Activated CD4-positive, alpha-beta T cell treated with anti-CD3 and anti-CD28 coated beads for 36 hours (primary cell): ENCODE measurements at places on chromosomes 2 and 18. TPM values are rescaled to one million over a fixed set of nuclear protein-coding genes. Genes with fewer than 3 reads are reported as not detected.
A peak's percentile ranks its signal among the peaks of the same experiment; 100 is the strongest.

- no peak overlapping the region for H3K27ac ChIP-seq
- H3K4me3 ChIP-seq, result no peak overlapping the region
- no peak for DNase-seq
- H3K36me3 ChIP-seq, result no peaks in the 10 kb centered on the region
- H3K27me3 ChIP-seq, result peaks cover 2% of the 10 kb centered on the region
- no peaks in the 10 kb centered on the region for H3K4me1 ChIP-seq
These were observed 173.1 kb downstream of the ANKRD30B start for GRCh38 chr18:14921031-14921430.

GRCh38 chr18:6482198-6482977 lies 67.7 kb upstream of the L3MBTL4 start:
- no peaks in the 10 kb centered on the region for H3K4me1 ChIP-seq
- no peaks in the 10 kb centered on the region for H3K36me3 ChIP-seq
- H3K4me3 ChIP-seq, result no peak overlapping the region
- DNase-seq, result peak; percentile 25

GRCh38 chr2:26521054-26521912 lies 43.4 kb upstream of the OTOF start:
- DNase-seq, result peak; percentile 43
- no peaks in the 10 kb centered on the region for H3K27me3 ChIP-seq
- no peaks in the 10 kb centered on the region for H3K36me3 ChIP-seq
- H3K27ac ChIP-seq, result no peak overlapping the region

DNA sequence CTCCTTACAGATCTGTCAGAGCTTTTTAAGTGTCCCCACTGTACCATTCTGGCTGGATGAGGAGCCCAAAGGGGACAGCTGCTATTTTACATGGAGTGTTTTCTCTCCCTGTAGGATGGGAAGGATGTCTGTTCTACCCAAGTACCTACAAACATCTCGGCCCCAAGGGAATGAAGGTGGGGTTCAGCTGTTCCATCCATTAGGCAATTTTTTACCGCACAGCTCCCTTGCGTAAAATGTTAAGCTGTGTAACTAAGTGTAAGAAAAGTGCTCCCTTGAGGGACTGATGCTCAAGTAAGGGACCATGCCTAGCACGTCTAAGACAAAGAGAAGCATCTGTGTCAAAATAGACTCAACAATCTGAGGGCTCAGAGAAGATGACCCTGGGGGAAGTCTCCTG lies 180.3 kb downstream of the MYO5B start:
- DNase-seq, result no peak
- no peaks in the 10 kb centered on the region for H3K4me1 ChIP-seq
- H3K27me3 ChIP-seq, result peaks cover 7% of the 10 kb centered on the region
- H3K27ac ChIP-seq, result no peak overlapping the region
- no peaks in the 10 kb centered on the region for H3K36me3 ChIP-seq

GRCh38 chr2:160984426-160985077 lies 175.7 kb upstream of the TANK start:
- H3K4me3 ChIP-seq, result no peak overlapping the region
- H3K27me3 ChIP-seq, result no peaks in the 10 kb centered on the region
- DNase-seq, result no peak
- no peaks in the 10 kb centered on the region for H3K36me3 ChIP-seq
- H3K27ac ChIP-seq, result no peak overlapping the region
- no peaks in the 10 kb centered on the region for H3K4me1 ChIP-seq

GRCh38 chr18:48472610-48473009 lies 63.4 kb upstream of the ZBTB7C start:
- H3K36me3 ChIP-seq, result no peaks in the 10 kb centered on the region
- DNase-seq, result no peak
- peaks cover 24% of the 10 kb centered on the region for H3K27me3 ChIP-seq

DNA sequence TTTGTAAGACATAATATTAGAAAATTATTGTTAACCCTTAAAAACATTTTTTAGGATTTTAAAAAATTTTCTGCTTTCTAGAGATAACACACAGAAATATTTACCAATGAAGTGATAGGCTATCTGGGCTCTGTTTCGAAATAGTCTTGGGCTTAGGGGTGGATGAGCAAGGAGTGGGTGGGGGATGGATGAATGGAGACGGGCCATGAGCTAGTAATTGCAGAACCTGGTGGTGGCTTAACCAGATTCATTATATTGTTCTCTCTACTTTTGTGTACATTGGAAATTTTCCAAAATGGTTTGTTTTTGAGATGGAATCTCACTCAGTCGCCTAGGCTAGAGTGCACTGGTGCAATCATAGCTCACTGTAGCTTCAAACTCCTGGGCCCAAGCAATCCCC lies 89.6 kb downstream of the TCF7L1 start:
- H3K27me3 ChIP-seq, result peaks cover 11% of the 10 kb centered on the region
- H3K4me3 ChIP-seq, result no peak overlapping the region
- no peak overlapping the region for H3K27ac ChIP-seq
- DNase-seq, result no peak
- H3K4me1 ChIP-seq, result no peaks in the 10 kb centered on the region
- H3K36me3 ChIP-seq, result no peaks in the 10 kb centered on the region

- no peaks in the 10 kb centered on the region for H3K27me3 ChIP-seq
- H3K36me3 ChIP-seq, result no peaks in the 10 kb centered on the region
- H3K4me1 ChIP-seq, result peaks cover 42% of the 10 kb centered on the region
- DNase-seq, result peak; percentile 32
- peak overlapping the region; percentile 63 for H3K27ac ChIP-seq
- no peak overlapping the region for H3K4me3 ChIP-seq
These were observed 113.8 kb upstream of the KLF7 start for GRCh38 chr2:207279520-207279919.

DNA sequence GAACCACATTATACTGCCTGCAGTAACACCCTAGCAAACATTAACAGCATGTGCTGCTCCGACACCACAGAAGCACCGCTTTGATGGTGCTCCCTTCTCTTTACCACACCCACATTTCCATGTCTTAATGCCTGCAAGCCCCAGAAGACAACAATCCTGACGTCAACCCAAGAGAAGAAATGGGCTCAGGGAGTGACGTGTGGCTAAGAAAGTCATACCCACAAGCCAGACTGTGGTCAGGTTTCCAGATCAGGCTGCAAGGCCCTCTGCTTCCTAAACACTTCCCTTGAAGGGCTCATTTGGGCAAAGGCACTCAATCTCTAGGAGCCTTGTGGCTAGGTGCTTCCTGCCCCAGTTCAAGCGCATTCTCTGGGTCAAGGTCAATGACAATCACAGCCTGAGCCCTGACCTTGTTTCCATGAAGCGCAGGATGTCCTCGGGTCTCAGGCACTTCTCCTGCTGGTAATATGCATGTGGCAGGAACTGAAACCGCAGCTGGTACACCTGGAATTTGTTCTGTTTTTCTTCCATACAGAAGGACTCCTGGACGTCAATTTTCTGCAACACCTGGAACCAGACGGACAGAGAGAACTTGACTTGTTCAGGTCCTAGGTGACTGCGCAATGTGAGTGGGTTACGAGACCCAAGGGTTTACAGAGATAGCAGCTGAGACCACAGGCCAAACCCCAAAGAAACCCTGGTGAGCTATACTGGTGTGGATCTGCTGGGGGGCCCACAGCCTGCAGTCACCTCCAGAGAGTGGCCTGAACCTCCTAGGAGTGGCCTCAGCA lies 67.2 kb downstream of the POLR1A start:
- peak; percentile 83 for DNase-seq
- H3K27me3 ChIP-seq, result no peaks in the 10 kb centered on the region

GRCh38 chr2:43884689-43885088 lies 45.9 kb downstream of the ABCG8 start:
- H3K27me3 ChIP-seq, result no peaks in the 10 kb centered on the region
- no peak overlapping the region for H3K27ac ChIP-seq
- DNase-seq, result no peak
- peaks cover 9% of the 10 kb centered on the region for H3K4me1 ChIP-seq

DNA sequence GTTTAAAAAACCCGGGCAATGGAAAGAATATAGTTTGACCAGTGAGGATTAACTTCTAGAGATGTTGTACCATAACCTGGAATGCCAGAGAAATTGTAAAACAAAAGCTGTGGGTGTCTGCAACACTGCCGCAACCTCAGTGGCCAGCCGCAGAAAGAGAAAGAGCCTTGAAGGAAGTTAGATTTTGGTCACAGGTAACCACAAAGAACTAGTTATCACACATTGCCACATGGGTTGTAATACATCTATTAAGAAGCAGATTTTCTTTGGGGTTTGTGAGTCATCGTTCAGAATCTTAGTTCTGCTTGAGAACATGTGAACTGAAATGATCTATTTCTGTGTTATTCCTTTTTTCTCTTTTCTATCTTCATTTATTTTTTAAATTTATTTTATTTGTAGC lies 222.9 kb upstream of the AGAP1 start:
- H3K4me1 ChIP-seq, result peaks cover 9% of the 10 kb centered on the region
- DNase-seq, result peak; percentile 82

DNA sequence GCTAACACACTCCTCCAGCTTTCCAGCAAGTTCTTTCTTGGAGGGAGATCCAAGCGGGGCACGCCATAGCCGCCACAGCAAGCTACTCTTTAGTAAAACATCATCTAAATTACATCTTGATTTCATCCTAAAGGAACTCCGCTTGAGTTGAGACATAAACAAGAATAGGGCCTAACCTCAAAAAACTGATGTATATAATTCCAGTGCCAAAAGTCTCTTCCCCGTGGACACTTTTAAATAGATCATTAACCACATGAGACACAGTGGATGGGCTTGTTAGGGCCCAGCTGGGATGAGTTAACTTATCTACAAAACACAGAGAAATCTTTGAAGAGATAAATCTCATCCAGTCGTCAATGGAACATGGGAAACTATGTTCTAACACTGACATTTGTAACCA lies 20.8 kb upstream of the MLPH start:
- H3K27ac ChIP-seq, result no peak overlapping the region
- no peaks in the 10 kb centered on the region for H3K36me3 ChIP-seq
- no peak overlapping the region for H3K4me3 ChIP-seq
- no peak for DNase-seq
- no peaks in the 10 kb centered on the region for H3K27me3 ChIP-seq
- H3K4me1 ChIP-seq, result no peaks in the 10 kb centered on the region

DNA sequence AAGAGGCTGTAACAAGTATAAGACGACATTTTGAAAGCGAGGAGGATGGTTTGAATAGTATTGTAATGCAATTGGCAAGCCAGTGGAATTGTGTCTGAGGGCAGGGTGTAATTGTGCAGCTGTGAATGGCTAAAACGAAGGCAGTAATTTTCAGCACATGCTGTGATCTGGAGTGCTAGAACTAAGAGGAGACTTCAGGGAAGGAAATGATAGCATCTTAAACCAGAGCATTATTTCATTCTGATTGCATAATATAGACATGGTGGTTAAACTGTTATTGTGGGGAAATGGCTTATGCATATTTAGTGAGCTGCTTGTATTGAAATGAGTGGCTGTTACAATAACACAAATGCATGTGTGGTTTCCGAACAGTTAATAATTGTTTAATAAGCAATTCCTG lies 36.3 kb downstream of the THSD7B start:
- no peaks in the 10 kb centered on the region for H3K36me3 ChIP-seq
- no peaks in the 10 kb centered on the region for H3K4me1 ChIP-seq

DNA sequence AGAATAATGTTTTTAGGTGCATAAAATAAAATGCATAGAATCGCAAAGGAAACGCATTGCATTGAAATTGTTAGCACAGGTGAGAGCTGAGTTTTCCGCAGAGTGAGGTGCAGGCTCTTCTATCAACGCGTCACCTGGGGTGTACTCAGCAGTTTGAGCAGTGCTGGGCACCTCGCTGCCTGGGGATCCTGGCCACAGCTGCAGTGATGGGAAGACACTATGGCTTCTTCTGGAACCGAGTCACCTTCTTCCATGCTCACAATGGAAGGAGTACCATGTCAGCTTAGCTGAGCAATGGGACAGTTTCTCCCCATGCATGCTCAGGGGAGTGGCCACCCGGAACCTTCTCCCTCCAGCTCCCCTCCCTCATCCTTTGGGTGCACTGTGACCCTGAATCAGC lies 95.4 kb upstream of the OTOS start:
- no peak overlapping the region for H3K27ac ChIP-seq
- H3K36me3 ChIP-seq, result no peaks in the 10 kb centered on the region
- peaks cover 12% of the 10 kb centered on the region for H3K27me3 ChIP-seq
- no peak for DNase-seq
- peaks cover 2% of the 10 kb centered on the region for H3K4me1 ChIP-seq
- no peak overlapping the region for H3K4me3 ChIP-seq

GRCh38 chr2:74028741-74029140 lies 44.0 kb downstream of the TET3 start:
- no peak overlapping the region for H3K27ac ChIP-seq
- no peaks in the 10 kb centered on the region for H3K27me3 ChIP-seq

ARHGAP15 gene
- total RNA-seq, result 62.6 TPM

GALNT1 gene
- 22.5 TPM for total RNA-seq

GALM gene
- 56.0 TPM for total RNA-seq

TEX44 gene
- total RNA-seq, result not detected

PTPRN gene
- total RNA-seq, result 0.43 TPM

CRYGD gene
- not detected for total RNA-seq

IL1A gene
- total RNA-seq, result 6.6 TPM

CRIM1 gene
- 3.9 TPM for total RNA-seq
